ENCODE measurements at places on chromosomes 1 and 21.

- no peak for DNase-seq
Observed at GRCh38 chr1:78104322-78104721, 58.6 kb downstream of the GIPC2 start.

DNA sequence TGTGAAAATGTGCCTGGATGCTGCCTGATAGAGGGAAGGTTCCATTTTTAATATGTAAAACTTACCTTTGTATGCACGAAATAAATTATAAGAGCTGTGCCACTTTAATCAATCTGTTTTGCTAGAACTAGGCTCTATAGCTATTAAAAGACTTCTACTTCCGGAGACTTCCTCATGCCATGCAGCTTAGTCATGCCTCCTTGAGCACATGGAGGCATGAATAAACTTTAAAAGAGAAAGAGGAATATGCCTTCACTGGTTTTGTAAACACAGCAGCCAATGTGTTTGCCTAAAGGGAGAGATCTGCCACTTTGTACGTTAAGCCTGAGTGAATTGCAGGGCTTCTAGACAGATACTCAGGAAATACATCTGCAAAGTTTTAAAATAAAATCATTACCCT lies 604.6 kb downstream of the LRRIQ3 start:
- DNase-seq, result no peak

GRCh38 chr1:103461161-103462105 lies 64.1 kb upstream of the RNPC3 start:
- DNase-seq, result no peak

DNA sequence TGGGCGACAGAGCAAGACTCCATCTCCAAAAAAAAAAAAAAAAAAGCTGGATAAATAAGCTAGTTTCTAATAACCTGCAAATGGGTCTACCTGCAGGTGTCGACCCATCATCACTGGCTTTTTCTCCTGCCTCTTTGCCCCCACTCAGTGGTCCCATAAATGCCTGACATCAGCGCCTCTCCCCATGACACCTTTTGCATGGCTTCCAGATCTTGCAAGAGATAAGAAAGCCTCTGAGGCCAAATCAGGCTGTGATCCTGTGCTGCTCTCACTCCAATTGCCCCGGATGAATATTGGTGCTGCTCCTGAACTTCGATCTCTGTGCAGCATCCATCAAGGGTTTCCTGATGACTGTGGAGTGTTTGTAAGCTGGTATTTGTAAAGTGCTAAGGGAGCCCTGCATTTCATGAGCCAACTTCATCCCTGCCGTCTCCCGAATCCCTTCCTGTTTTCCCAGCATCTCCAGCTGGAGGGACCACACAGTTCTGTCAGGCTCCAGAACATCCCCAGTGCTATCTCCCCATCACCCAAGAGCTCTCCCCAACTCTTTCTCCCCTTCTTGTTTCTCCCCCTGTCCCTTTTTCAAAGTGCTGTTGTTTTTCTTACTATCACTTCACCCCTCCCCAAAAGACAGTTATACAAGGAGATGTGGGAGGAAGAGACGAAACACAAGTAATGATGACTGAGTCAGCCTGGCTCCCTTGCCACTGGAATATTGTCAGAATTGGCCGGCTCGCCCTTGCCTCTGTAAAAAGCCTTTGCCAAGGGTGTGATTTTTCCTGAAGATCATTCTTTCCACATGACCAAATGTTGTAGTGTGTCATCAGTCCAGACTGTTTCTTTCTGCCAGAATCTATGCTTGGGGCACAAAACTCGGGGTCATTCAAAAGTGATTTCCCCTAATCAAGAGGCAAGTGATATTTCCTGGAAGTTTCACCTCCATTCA lies 2.8 kb upstream of the EFHD2 start:
- no peak for DNase-seq

DNA sequence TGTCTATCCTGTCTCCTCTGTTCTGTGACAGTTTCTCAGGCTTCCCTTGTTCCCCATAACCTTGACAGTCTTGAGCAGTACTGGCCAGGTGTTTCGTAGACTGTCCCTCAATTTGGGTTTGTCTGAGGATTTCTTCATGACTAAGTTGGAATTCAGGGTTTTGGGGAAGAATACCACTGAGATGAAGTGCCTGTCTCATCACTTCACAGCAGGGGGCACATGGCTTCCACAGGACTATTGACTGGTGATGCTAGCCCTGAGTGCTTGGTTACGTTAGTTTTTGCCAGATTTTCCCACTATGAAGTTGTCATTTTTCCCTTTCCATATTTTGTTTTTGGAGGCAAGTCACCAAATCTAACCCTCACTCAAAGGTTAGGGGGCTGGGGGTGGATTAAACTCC lies 45.7 kb downstream of the CDCP2 start:
- no peak for DNase-seq

GRCh38 chr1:22920026-22920733 lies 52.5 kb downstream of the LACTBL1 start:
- DNase-seq, result no peak

DNA sequence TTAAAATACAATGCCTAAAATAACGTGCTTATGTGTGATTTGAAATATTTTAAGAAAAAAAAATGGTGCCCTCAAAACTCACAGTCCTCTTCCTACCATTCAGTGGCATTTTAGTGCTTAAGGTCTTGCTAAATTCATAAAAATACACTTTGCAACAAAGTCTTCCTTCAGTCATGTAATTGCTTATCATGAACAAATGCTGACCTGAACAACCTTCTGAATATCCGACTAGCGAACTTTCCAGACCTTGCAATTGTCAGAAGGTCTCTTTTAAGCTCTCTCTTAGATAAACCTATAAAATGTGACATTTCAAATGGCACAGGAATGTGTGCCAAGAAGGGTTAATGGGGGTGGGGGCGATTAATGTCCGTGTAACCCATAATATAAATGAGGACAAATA lies 858 bp downstream of the BRINP3 start:
- DNase-seq, result no peak

DNA sequence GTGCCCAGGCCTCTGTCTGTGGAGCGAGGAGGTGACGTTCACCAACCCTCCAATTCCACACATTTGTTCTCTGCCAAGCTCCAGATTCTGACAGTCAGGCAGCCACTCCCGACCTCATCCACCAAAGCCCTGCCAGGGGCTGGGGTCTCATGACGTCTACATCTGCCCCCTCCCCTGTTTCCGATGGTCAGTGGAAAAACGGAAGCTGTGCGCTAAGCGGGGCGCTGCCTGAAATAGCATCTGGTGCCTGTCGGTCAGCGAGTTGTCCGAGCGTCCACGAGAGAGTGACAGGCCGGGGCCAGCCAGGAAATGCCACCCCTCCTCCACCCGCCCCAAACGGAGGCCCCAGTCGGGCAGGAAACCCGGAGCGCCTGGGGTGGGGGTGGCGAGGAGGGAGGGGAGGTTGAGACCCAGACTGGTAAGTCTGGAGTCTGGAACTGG lies 3.2 kb upstream of the TAL1 start:
- DNase-seq, result no peak

- DNase-seq, result no peak
Observed at GRCh38 chr1:16938351-16939321, 16.9 kb downstream of the CROCC start.

- DNase-seq, result no peak
Observed at GRCh38 chr21:29870814-29871213, 69.0 kb downstream of the GRIK1 start.

- peak; percentile 48 for DNase-seq
Observed at GRCh38 chr1:151993734-151994496, at the start of gene S100A10. Gene S100A10 (minus strand): TSS chr1:151993859. CDS start chr1:151986230, 7,629 bp downstream.

DNA sequence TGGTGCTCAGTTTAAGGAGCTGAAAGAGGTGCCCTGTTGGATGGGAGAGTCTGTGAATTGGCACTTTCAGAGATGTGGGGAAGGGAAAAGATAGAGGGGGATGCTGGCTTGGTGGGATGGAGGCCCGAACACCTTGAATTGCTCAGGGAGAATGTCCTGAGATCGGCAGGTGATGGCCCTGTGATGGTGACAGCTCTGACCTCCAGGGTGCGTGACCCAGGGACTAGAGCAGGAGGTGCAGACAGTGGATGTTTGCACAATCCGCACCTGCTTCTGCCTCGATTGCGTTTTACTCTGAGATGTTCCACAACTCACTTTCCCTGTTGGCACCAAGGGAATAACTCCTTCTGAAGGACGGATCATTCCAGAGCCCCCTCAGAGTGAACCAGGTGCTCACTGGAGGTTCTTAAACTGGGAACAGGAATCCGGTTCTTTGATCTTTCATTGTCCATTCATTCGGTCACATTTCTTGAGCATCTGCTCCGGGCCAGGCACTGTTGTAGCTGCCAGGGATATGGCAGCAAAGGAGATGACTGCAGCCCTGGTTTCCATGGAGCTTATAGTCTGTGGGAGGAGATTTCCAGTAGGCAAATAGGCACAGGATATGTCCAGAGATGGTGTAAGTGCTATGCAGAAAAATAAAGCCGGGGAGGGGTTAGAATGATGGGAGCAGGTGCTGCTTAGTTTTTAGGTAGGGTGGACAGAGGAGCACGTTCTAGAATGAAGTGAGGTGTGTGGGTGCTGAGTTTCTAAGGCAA lies 226.6 kb upstream of the TMEM51 start:
- no peak for DNase-seq

GRCh38 chr1:78913950-78914349 lies 92.6 kb downstream of the ADGRL4 start:
- no peak for DNase-seq

DNA sequence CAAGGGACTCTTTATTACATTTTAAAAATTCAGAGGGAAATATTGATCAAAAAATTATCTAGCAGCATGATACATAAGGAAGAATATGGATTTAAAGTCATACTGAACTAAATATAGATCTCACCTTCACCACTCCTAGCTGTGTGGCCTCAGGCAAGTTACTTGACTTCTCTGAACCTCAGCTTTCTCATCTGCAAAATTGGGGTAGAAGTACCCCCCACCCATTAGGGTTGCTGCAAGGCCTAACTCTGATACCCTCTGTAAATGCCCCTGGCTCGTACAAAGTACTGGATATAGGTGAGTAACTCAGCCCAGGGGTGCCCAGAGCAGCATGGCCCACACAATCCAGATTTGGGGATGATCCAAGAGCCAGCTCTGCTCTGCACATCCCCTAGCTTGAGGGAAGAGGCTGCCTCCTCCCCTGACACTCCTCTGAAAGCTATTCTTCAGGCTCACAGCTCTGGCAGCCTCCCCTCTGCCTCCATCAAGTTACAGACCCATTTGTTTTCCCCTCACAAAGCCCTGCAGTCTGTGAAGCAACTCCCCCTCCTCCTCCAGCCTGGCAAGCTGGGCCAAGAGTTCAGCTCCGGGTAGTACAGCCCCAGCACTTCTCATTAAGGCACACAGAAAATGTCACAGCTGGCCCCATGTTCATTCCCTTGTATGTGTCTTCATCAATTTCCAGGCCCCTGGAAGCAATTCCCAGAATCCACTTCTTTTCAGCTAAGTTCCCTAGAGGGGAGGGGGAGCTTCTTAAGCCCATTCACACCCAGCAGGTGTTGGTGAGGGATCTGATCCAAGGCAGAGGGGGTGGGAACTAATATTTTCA lies 143.7 kb downstream of the PLPP3 start:
- DNase-seq, result no peak

DNA sequence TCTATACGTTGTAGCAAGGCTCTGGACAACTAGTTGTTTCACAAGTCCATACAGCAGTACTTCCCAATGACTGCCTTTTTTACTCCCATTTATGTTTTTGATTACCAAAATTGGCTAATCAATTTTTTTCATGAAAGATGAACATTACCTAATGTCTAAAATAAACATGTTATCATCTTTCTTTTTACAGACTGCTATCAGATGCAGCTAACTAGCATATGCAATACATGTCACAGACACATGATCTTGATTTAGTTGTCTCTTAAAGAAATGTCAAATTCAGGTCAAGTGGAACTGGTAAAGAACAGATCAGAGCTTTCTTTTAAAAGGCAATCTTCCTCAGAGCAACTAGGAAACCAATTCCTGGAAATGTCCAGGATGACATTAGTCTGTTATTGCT lies 630 bp upstream of the DBT start:
- no peak for DNase-seq

DNA sequence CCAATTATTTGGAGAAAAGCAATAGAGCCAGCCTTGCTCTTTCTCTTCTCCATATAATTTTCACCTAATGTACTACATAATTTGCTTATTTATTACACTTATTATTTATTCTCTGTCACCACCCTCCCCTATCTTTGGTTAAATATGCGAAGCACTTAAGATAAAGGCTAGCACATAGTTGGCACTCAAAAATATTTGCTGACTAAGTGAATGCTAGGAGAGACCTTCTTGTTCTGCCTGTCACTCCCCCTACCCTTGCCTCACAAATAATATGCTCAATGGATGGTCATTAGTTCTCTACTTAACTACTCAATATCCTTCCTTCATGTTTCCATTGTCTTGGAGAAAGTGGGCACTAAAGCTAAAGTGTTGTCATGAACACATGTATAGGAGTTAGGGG lies 139.7 kb upstream of the ZC3H11B start:
- DNase-seq, result no peak

DNA sequence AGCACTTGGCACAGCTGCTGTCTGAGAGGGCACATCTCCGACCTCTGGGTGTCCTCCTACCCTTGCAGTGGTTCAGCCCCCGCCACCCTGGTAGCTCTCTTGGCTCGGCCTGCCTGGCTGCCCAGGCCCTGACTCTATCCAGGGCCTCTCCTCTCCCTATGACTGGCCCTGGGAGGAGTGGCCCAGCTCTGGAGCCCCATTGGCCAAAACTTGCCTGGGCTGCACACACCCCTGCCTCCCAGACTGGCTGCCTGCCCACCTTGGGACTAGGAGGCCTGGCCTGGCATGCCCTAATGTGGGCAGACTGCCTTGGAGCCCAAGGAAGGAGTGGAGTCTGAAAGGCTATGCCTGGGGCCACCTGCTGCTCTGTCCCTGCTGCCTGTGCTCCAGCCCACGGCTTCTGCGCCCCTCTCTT lies 33.6 kb downstream of the ACOT11 start:
- no peak for DNase-seq

DNA sequence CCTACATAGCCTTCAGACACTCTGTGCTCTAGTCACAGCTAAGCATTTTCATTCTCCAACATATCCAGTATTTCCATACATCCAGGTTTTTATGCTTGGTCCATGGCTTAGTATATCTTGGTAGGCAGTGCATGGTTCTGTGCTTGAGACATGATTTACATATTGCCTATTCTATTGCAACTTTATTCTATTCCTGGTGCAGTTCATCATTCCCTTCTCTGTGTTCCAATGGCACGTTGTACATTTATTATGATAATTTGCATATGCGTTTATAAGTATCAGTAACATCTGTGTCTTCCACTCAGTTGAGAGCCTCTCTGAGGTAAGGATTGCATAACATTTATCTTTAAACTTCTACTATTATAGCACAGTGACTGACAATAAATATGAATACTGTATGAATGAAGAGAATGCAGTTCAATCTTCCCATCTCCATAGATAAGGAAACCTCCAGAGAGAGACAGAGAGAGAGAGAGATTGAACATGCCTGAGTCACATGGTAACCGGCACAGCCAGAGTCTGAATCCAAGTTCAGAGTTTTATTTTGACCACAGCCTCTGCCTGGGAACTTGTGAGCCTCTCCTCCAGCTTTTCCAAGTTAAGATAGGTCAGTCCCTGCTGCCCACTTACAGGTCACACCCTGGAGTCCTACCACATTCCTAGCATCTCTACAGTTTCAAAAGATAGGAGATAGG lies 41.5 kb downstream of the PLPPR5 start:
- DNase-seq, result no peak

DNA sequence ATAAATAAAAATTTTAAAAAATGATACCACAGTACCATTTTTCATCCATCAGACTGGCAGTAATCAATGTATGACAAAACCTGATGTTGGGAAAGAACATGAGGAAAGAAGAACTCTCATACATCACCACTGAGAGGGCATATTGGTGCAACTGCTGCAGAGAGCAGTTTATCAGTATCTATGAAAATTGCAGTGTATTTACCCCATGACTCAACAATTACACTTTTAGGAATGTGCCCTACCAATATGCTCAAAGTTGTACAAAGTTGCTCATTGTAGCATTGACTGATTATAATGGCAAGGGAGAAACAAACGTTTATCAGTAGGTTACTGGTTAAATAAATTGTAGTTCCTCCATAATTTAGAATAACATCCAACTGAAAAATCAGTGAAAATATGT lies 36.7 kb downstream of the CATSPERE start:
- no peak for DNase-seq

Data from activated T-cell treated with anti-CD3 and anti-CD28 coated beads for 24 hours (primary cell).